ENCODE measurements at places on chromosomes 12 and 14. TPM values are rescaled to one million over a fixed set of nuclear protein-coding genes. Genes with fewer than 3 reads are reported as not detected.

EP400 gene
- 10.4 TPM for total RNA-seq

PIWIL1 gene
- total RNA-seq, result not detected

EAPP gene
- total RNA-seq, result 37.1 TPM

C12orf54 gene
- not detected for total RNA-seq

OTX2 gene
- total RNA-seq, result not detected

NKX2-8 gene
- not detected for total RNA-seq

KRT4 gene
- total RNA-seq, result not detected

OLR1 gene
- not detected for total RNA-seq

RHEBL1 gene
- total RNA-seq, result 2.9 TPM

Measured in LHCN-M2 (cell line).